ENCODE measurements at places on chromosomes 5 and 9.

DNA sequence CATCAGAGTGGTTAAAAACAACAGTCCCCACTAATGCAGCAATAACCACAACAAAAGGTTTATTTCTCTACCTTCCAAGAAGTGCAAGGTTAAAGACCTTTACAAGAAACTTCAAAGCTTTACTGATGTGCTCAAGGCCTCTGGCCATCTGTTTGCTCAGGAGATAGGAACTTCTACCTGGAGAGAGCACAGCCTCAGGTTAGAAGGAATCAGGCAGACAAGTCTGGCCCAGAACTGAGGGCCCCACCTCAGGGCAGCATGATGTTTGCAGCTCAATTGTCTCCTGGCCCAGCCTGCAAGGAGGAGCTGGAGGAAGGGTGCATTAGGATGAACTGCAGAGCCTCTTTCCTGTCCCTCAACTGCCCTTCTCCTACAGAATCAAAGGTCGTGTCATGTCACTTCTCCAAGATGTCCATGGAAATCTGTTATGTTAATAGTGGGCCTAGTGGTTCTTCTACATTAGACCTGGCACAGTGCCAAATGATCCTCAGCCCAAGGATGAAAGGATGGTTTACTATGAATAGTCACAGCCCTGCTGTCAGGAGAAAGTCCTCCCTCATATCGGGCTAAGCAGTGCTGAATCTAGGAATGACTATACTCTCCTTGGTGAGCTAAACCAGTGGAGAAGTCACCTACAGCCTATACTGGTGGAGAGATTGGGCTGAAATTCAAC, 98.9 kb upstream of the NTRK2 start:
- DNase-seq: no peak

DNA sequence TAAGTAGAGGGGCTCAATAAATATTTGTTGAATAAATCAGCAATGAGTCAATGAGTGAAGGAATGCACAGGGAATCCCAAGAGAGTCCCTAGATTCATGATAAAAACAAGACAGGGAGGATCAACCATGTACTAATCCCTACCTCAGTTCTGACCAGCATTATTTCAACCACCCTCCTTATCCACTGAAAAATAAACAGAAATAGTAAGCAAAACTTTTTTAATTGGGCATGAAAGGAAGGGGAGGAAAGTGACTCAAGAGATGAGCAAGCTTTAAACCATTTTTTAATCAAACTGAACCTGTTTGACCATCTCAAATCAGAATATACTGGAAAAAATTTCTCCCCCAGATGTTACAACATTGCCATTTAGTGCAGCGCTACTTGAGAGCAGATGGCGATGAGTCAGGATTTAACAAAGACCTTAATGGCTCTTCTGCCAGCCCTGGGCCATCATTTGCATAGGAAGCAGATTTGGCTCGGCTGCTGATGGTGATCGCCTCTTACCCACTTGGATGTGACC, 194.8 kb upstream of the SLC30A5 start:
- peak; percentile 66 for DNase-seq

DNA sequence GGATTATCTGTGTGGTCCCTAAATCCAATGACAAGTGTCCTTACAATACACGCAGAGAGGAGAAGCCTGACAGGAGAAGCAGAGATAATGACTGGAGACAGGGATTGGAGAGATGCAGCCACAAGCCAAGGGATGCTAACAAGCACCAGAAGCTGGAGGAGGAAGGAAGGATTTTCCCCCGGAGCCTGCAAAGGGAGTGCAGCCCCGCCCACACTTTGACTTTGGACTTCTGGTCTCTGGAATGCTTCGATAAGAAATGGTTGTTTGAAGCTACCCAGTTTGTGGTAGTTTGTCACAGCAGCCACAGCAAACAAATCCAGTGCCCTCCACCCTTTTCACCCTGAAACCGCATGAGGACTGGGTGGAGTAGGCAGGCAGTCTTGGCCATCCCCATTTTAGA, 77.2 kb upstream of the BOD1 start:
- DNase-seq: no peak

- no peak for DNase-seq
These were observed 17.8 kb downstream of the FBXO38 start for GRCh38 chr5:148401604-148402003.

DNA sequence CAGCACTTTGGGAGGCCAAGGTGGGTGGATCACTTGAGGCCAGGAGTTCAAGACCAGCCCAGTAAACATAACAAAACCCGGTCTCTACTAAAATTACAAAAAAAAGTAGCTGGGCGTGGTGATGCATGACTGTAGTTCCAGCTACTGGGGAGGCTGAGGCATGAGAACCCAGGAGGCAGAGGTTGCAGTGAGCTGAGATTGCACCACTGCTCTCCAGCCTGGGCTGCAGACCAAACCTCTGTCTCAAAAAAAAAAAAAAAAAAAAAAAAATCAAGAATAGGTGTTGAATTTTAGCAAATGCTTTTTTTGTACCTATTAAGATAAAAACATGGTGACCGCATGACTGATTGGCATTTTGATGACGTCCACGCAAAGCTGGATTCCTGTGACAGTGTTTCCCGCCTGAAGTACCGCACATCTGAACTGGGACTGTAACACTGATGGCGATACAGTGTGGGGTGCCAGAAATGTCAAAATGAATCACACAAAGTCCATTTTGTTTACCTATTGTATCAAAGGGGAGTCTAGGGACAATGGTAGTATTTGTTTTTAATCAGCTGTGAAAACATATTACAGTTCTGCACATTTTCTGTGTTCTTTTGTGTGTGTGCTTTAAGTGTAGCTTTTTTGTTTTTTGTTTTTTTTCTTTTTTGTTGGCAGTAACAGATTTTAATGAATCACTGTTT, 23.2 kb upstream of the TBC1D9B start:
- no peak for DNase-seq

GRCh38 chr5:116681334-116682013, 106.9 kb upstream of the SEMA6A start:
- no peak for DNase-seq

DNA sequence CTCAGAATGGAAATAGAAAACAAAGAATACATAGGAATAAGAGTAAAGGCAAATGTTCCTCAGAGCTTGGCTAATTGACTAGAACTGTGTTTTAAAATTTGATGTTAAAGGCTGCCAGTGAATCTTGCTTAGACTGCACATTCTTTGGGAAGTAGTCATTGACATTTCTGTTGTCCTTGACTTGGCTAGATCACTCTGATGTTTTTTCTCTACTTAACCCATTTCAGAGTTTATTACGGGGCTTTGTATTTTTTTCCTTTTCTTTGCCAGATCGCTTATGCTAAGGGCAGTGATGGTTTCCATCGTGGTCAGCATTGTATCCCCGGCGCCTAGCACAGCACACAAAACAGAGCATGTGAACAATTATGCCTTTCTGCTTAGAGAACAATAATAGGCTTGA, 1126.7 kb upstream of the CDH9 start:
- peak; percentile 15 for DNase-seq

Data from NCI-H446 (cell line).